ENCODE measurements at places on chromosomes 4 and X.

GRCh38 chrX:136710325-136710951 lies 62.5 kb downstream of the CD40LG start:
- no peak for DNase-seq

GRCh38 chrX:151176231-151176750 lies at the start of gene GPR50:
Gene GPR50, plus strand, starts transcription at chrX:151176584. Its CDS starts 138 bp downstream, at chrX:151176722.
- DNase-seq: no peak

GRCh38 chr4:128394778-128395177 lies 107.2 kb upstream of the PGRMC2 start:
- DNase-seq: no peak

DNA sequence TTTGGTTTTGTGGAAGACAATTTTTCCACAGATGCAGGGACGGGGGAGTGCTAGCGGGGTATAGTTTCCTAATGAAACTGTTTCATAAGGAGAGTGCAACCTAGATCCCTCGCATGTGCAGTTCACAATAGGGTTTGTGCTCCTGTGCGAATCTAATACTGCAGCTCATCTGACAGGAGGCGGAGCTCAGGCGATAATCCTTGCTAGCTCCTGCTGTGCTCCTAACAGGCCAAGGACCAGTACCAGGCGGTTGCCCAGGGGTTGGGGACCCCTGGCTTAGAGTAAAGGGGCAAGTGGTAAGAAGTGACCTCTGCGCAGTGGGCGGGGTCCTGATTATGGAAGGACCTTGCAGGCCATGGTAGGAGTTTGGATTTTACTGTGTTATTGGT lies 3.8 kb downstream of the SCML1 start:
- no peak for DNase-seq

- DNase-seq: no peak
Measured at GRCh38 chr4:98663226-98664006, 5.0 kb upstream of the TSPAN5 start.
